A549 treated with dexamethasone at 1 μM for 4 hours (cell line): ENCODE measurements at places on chromosomes 13 and 19. TPM values are rescaled to one million over a fixed set of nuclear protein-coding genes. Genes with fewer than 3 reads are reported as not detected.

DENND1C gene
- total RNA-seq: 0.13 to 0.25 TPM (median 0.21 TPM) in 5 replicates

FOSB gene
- total RNA-seq: 8.6 to 13.4 TPM (median 11.1 TPM) in 5 replicates

UBE2L5 gene
- not detected in 5 replicates for total RNA-seq

CGB3 gene
- total RNA-seq: not detected in 5 replicates

C19orf67 gene
- total RNA-seq: not detected in 5 replicates

APOC1 gene
- 91.2 to 130 TPM (median 94.0 TPM) in 5 replicates for total RNA-seq

ZNF723 gene
- total RNA-seq: not detected in 5 replicates

PTPRS gene
- 18.5 to 44.3 TPM (median 40.4 TPM) in 5 replicates for total RNA-seq

GPR183 gene
- total RNA-seq: not detected in 5 replicates

GGN gene
- 0.06 to 0.72 TPM (median 0.35 TPM) in 5 replicates for total RNA-seq

FFAR1 gene
- 0.06 TPM in 1 of 5 replicates, not detected in the others for total RNA-seq
